PC-3 (cell line): ENCODE measurements at places on chromosomes 5 and 9.

DNA sequence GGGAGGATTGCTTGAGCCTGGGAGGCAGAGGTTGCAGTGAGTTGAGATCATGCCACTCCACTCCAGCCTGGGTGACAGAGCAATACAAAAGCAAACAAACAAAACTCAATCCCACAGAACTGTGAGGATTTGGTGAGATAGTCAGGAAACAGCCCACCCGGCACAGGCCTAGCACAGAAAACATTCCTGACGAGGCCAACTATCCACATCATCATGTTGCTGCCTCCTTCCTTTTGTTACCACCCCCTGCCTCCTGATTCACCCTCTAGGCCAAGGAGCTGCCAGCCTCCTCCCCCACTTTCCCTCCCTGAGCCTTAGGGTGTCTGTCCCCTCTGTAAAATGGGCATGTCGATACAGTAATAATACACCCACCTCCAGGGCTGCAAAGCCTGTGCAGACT, 39.0 kb downstream of the STK10 start:
- no peak for DNase-seq

- DNase-seq: no peak
These were observed 53.8 kb downstream of the MVB12B start for GRCh38 chr9:126380447-126380846.

GRCh38 chr5:178740921-178741320, 10.5 kb upstream of the ZNF354A start:
- DNase-seq: peak; percentile 24

DNA sequence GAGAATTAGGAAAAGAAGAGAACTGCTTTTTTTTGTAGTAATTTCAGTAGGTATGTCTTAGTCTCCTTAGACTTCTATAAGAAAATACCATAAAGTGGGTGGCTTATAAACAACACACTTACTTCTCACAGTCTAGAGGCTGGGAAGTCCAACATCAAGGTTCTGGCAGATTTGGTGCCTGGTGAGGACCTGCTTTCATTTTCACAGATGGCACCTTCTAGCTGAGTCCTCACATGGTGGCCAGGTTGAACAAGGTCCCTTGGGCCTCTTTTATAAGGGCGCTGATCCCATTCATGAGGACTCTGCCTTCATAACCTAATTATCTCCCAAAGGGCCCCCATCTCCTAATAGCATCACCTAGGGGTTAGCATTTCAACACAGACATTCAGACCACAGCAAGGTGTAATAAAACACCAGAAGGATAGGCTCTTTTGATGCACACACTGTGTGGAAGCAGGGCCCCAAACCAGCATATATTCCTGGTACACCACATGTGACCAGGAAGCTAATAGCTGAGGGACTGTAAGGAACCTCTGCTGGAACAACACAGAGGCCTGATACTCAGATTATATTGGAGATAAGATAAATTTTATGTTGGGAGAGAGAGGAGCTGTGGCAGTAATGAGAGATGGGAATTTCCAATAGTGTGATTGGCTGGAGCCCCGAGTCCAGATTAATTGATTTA, 384.9 kb downstream of the RAB3C start:
- DNase-seq: no peak

DNA sequence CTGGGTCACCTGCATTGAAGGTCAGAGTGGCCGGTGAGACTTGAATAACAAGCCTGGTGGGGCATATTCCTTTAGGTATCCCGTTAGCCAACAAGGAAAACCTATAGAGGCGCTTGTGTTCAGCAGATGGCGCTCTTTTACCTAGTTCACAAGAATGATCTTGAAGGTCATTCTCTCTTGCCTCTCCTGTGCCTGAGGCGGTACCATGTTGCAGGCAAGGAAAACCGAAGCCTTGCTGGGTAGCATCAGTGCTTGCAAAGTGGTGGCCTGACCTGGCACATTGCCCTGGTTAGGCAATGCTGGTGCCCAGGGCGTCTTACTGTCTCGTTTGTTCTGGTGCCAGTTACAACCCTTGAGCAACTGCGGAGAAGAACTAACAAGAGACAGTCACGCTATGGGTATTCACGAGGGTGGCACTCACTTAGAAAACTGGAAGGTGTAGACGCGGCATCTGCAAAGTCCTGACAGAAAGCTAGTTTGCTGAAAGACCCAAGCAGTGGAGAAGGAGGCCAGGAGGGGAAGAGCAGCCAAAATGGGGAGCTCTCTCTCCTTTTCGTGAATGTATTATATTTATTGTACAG, 56.7 kb downstream of the AOPEP start:
- DNase-seq: peak; percentile 98

DNA sequence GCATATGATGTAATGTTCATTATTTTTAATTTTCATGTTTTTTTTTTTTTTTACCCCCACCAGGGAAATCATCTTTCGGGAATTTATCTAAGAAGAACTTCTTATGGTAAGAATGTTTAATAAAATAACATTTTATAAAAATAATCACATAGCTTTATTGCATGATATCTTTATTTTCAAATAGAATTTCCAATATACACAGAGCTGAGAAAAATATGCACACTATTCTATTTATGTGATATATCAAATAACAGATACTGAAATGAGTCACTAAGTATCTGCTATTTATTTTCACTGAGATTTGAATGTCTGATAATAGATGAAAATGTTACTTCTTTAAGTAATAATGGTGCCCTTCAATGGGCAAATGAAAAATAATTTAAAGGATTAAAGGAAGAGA, 1217.3 kb downstream of the MAT2B start:
- DNase-seq: no peak
